T-helper 17 cell (primary cell): ENCODE measurements at places on chromosomes 7 and 10.

- DNase-seq: no peak
Measured at GRCh38 chr7:158750702-158751101, 46.1 kb upstream of the NCAPG2 start.

GRCh38 chr10:24552346-24553016 lies 171.2 kb downstream of the ARHGAP21 start:
- no peak for DNase-seq

DNA sequence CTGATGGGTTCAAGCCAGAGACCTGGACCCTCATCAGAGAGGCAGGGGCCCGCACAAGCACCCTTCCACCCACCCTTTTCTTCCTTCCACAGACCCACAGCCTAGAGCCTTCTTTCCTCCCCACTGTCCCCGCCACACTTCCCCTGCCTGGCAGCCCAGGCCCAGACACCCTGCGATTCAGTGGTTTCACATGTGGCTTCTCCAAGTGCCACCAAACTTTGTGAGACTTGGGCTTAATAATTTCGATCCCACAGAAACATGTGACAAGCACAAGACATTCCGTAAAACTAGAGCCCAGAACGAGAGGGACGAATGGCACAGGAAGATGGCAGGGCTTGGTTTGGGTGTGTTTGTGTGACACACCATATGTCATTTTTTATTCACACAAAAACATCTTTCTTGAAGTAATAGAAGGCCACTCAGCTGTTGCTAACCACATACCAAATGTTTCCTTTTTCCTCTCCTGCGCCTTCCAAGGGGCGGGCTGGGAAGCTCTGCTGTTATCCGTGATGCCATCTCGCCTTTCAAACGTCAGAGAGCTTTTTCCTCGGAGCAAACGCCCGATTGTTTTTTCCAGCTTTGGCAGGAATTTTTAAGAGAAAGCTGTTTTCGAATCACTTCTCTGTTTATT lies 162.9 kb downstream of the GRK5 start:
- no peak for DNase-seq

GRCh38 chr10:36886303-36886891 lies 239.0 kb upstream of the ANKRD30A start:
- no peak for DNase-seq

DNA sequence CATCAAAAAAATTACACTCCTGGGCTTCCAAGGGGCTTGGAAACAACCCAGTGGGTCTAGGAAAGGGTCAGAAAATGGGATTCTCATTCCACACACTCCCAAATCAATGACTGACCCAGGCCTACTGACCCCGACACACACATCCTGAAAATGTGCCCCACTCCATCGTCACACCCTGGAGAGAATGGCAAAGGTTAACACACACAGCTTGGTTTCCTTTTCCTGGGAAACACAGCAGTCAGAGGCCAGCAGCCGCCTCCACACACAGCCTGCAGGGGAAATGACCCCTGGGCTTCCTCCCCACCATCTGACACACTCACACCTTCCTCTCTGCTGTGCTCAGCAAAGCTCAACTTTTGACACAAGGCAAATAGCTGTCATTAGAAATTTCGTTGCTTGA lies 42.9 kb downstream of the SH3PXD2A start:
- DNase-seq: no peak

- DNase-seq: no peak
Measured at GRCh38 chr7:24842449-24843241, 85.4 kb upstream of the GSDME start.

GRCh38 chr7:155935726-155936125 lies 123.5 kb upstream of the SHH start:
- DNase-seq: no peak

GRCh38 chr7:67593794-67594193 lies 597.2 kb downstream of the TYW1 start:
- DNase-seq: no peak

DNA sequence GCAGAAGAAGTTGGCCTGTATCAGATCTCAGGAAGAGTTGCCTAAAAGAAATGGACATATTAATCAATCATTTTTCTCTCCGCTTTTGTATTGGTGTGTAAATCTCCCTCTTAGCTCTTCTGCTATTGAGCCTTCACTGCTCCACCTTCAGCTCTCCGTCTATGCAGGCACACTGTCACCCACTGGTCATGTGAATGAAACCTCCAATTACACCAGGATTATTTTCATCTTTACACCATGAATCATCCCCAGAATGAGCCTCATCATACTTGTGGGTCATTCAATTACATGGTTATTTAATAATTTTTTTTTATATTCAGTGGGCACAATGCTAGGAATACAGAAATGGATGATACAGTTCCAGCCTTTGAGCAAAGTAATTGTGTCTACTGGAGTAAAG lies 92.6 kb downstream of the LRRC4 start:
- DNase-seq: no peak

DNA sequence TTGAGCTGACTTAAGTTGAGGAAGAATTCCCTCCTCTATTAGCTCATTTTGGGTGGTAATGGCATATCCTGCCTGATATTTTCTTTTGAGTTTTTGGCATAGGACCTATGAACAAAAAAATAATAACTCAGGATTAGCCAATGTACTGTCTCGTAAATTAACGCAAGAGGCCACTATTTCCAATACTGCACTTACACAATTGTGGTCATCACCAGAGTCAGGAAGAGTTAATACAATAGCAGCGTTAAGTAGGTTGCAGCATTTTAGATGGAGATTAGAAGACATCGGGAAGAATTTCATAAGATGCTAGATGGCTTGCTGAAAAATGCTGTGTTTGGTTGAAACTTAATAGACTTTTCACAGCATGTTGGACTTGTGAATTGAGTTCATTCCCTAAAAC lies 36.4 kb downstream of the ANTXRL start:
- DNase-seq: no peak

DNA sequence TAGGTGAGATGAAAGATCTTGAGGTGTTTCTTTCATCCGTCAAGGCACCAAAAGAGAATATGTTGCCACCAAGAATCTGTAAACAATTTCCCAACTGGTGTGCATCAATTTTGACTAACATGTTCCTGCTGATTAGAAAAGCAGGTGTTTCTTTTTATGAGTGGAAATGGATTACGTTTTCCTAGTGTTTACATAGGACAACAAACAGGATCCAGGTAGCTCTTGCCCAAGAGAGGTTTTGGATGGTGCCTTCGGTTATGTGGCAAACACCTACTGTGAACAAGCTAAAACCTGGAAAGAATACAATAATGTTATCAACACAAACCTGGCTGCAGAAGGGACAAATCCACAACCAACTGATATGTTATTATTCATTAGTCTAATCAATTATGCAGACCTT lies 53.6 kb upstream of the WNT16 start:
- no peak for DNase-seq

DNA sequence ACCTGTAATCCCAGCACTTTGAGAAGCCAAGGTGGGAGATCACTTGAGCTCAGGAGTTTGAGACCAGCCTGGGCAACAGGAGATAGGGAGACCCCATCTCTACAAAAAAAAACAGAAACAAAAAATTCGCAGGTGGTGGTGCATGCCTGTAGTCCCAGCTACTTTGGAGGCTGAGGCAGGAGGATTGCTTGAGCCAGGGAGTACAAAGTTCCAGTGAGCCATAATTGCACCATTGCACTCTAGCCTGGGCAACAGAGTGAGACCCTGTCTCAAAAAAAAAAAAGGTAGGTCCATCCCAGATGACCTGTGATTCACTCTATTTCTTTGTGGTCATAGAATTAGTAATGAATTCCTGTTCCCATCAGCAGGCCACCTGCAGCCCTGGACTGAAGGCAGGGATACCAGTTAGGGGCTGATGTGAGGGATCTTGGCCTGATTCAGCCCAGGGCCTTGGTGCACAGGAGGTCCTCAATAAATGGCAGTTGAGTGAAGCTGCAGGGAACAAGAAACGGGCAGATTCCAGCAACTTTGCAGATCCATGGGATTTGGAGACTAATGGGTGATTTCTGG lies at the start of gene MYH16:
TSS of gene MYH16 (plus strand) at position 364 of the 570 bp plus-strand sequence.
- DNase-seq: no peak

DNA sequence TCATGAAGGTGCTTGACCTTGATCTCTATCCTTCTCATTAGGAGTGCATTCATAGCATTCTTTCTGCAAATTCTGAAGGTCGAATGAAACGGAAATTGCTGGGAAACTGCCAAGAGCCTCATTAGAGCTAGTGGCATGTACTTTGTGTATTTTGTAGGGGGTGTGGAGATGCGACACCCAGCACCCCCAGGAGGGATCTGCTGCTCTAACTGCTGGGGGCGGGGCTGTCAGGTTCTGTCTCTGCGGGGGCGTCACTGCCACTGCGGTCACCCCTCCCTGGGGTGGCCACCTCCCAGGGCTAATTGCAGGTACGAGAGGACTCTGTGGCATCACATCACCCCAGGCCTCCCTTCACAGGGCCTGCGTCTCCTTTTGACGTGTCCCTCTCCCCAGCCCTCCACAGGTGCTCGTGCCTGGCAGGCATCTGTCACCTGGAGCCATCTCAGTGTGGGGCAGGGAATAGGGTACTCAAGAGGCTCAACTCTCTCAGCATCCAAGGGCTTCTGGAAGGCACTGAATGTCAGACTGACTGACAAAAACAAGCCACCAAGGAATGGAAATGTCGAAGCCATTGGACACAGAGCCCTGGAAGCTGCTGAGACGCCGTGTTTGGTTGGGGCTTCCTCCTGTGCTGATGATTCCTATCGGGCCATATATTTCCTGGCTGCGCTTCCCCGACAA lies 151.1 kb downstream of the ACTR3B start:
- no peak for DNase-seq

- DNase-seq: no peak
Measured at GRCh38 chr10:97020452-97021400, 165.0 kb downstream of the SLIT1 start.

GRCh38 chr7:32154797-32155196 lies 84.6 kb upstream of the PDE1C start:
- no peak for DNase-seq

GRCh38 chr10:65194126-65194525 lies 1672.9 kb downstream of the REEP3 start:
- no peak for DNase-seq

GRCh38 chr10:12958546-12959110 lies 42.9 kb downstream of the CCDC3 start:
- no peak for DNase-seq

DNA sequence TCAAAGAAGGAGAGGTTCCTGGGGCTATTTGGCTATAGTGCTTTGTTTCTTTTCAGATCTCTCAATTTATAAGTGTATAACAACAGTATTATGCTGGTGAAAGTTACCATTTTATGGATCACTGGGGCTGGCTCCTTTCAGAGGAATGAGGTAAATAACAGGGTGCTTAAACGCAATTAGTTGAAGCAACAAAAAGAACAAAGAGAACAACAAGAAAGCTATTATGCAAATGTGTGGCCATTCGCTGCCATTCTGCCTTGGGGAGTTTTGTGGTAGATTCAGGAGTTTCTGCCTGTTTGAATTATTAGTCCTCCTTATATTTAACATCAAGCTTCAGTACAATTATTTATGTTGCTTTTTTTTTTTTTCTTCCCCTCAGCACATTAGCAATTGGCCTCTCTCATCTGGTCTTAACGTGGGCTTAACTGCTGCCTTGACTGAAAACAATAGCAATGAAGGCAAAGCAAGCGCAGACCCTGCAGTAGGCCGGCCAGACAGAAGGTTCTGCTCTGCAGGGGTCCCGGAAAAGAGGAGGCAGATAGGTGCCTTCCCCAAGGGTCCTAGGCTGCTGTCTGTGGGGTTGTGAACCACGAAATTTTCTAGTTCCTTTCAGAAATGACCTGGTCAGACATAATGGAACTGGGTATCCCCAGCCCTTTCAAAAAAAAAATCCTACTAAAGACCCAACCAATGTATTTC lies 339.9 kb upstream of the PODXL start:
- DNase-seq: no peak

DNA sequence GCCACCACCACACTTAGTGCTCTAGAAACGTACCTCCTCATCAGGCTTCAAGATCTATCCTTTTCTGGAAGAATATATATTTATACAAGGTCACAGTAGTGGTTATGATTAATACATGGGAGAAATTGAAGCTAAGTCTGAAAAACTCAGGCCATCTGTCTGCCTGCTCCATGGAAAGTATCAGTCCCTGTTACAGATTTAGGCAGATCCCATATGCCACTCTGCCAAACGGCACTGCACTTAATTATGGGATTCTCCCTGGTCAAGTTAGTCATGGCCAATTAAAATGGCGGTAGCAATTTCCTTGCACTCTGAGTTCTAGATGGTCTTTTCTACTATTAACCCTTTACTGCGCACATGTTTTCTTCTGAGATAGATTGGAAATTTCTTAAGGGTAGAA lies 740.0 kb downstream of the SUGCT start:
- no peak for DNase-seq

DNA sequence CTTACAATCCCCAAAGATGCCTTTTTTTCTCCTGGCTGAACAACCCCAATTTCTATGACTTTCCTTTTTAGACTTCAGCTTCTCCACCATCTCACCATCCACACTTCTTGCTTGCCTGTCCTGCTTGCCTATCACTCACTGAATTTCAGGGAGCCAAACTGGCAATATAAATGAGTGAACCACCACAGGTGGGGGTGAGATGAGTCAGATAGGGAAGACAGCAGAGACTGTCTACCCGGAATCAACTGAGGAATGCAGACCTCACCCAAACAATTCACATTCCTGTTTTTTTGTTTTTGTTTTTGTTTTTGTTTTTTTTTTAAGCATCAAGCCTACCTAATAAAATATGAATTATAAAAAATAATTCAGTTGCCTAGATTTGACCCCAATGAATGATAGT lies 273.8 kb downstream of the NRG3 start:
- DNase-seq: no peak

DNA sequence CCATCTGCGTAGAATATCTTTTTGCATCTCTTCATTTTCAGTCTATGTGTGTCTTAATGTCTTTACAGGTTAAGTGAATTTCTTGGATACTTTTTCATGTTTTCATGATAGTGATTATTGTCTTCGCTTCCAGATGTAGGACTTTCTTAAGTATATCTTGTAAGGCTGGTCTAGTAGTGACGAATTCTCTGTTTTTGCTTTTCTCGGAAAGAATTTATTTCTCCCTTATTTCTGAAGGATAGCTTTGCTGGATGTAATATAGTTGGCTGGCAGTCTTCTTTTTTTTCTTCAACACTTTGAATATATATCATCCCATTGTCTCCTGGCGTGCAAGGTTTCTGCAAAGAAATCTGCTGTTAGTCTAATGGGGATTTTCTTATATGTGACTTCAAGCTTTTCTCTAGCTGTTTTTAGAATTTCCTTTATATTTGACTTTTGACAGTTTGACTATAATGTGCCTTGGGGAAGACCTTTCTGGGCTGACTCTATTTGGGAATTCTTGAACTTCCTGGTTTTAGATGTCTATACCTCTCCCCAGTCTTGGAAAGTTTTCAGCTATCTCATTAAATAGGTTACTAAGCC lies 14.3 kb downstream of the GTPBP4 start:
- no peak for DNase-seq

GRCh38 chr10:121406823-121407545 lies 191.3 kb downstream of the FGFR2 start:
- no peak for DNase-seq
